ENCODE measurements at places on chromosomes 11 and 22.

DNA sequence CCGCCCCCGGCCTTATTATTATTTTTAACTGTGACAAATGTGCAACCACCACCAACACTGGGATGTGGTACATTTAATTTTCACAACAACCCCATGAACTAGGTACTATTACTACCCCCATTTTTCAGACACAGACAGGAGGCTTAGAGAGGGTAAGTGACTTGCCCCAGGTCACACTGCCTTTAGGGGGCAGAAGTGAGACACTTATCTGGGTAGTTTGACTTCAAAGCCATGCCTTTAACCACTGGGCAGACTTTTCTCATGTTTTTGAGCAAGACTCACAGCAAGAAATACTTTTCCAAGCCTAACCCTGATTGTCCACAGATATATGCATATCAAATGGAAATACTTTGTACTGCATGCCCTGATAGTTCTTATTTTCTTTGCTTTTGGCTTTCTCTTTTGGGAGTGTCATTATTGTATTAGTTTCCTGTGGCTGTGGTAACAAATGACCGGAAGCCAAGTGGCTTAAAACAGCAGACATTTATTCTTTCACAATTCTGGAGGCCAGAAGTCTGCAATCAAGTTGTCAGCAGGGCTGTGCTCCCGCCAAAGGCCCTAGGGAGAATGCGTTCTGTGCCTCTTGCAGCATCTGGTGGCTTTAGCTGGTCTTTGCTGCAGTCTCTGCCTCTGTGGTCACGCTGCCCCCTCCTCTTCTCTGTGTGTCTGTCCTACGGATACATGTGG, 110.8 kb downstream of the GRIK4 start:
- DNase-seq: peak; percentile 24

DNA sequence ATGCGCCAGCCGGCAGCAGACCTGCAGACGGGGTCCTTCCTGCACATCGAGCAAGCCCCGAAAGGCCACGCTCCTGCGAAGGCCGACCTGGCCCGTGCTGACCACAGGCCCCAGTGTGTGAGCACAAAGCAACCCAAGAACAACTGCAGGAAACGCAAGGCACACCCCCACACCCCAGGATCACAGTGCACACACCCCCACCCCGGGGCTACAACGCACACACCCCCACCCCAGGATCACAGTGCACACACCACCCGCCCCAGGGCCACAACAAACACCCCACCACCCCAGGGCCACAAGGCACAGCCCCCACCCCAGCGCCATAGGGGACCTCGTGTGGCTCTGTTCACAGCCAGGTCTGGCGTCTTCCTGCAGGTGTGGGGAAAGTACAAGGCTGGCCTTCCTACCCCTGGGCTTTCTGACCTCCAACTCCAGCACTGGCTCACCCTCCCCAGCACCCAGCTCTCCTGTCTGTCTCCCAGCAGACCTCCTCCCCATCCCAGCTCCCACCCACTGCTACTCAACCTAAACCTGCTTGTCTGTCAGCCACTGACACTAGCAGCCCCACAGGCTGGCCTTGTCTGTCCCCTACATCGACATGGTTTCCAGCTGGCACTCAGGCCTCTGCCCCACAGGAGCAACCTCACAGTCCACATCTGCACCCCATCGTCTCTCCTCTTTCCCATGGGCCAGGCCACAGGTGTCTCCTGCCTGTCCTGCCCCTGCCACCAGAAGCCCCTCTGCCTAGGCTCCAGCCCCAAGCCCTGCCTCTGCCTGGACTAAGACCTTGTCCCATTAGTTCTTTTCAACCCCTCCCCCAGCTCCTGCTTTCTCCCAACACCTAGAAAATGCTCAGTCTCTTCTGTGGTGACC, 20.5 kb upstream of the EFCAB6 start:
- DNase-seq: no peak

- DNase-seq: no peak
Measured at GRCh38 chr11:95443386-95443785, 212.4 kb upstream of the SESN3 start.

- peak; percentile 70 for DNase-seq
Measured at GRCh38 chr22:25078591-25078990, 121.1 kb upstream of the CRYBB3 start.

GRCh38 chr11:76588455-76589325, 81.9 kb downstream of the LRRC32 start:
- peak; percentile 55 for DNase-seq
